ENCODE measurements at places on chromosomes 7 and 10.

DNA sequence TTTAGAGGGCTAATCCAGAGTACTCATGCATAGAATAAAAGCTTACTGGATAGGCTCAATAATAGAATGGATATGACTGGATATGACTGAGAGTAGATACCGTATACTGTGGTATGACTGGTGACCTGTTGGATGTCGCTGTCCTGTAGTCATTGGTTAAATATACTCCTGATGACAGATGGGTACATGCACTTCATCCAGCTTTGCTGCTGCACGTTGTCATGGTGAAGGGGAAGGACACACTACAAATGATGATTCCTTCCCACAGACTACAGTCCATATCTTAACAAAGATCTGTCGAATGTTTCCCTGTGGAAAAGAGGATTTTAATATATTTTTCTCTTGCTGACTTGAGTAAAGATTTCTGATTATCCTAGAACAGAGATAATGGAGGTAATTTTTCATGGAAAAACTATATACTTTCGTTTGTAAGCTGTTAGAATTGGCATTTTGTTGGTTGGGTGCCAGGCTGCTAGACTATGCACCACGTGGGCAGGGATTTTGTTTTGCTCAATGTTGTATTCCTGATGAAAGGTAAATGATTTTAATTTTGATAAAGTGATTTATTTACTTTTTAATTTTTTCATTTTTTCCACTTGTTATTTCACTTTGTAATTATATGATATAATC lies 97.3 kb downstream of the PPP1R9A start:
- H3K27me3 ChIP-seq = no peaks in the 10 kb centered on the region
- no peak overlapping the region for H3K27ac ChIP-seq
- H3K4me3 ChIP-seq = no peak overlapping the region
- no peaks in the 10 kb centered on the region for H3K36me3 ChIP-seq

GRCh38 chr10:4136121-4136520 lies 351.1 kb upstream of the KLF6 start:
- H3K27me3 ChIP-seq = no peaks in the 10 kb centered on the region
- no peak overlapping the region for H3K4me3 ChIP-seq
- no peak for DNase-seq
- no peaks in the 10 kb centered on the region for H3K36me3 ChIP-seq

- no peaks in the 10 kb centered on the region for H3K36me3 ChIP-seq
- DNase-seq = no peak
- H3K27me3 ChIP-seq = peaks cover 85% of the 10 kb centered on the region
- H3K4me3 ChIP-seq = peak overlapping the region; percentile 47
- H3K4me1 ChIP-seq = peaks cover 49% of the 10 kb centered on the region
These were observed 805 bp upstream of the HMX3 start for GRCh38 chr10:123134915-123135414.

DNA sequence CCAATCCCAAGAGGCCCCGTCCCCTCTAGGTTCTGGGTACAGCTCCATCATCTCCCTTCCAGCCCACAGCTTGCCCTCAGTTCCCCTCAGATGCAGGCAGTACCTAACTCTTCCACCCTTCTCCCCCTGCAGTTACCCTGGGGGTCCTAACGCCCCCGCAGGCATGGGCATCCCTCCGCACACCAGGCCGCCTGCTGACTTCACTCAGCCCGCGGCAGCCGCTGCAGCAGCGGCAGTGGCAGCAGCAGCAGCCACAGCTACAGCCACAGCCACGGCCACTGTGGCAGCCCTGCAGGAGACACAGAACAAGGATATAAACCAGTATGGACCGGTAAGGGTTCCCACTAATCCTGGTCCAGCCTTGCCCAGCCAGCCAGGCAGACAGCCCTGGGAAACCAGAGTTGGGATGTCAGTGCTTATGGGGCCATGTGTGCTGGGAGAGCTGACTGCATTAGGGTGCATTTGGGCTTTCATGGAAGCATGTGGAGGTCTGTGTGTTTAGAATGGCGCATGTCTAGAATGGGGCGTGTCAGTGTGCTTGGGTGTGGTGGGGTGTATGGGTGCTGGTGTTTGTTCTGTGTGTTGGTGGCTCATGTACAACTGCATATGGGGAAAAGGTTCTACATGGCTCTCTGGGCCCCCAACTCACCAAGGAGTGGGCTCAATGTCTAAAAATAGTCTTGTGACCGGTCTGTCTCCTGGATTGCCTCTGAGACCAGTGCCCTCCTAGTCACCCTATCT lies 55.1 kb upstream of the PPIF start:
- no peak for DNase-seq
- H3K27ac ChIP-seq = no peak overlapping the region
- H3K36me3 ChIP-seq = peaks cover 14% of the 10 kb centered on the region
- H3K4me1 ChIP-seq = peaks cover 12% of the 10 kb centered on the region

GRCh38 chr10:35979116-35979515 lies 337.0 kb upstream of the FZD8 start:
- H3K27me3 ChIP-seq = no peaks in the 10 kb centered on the region
- H3K27ac ChIP-seq = no peak overlapping the region
- no peaks in the 10 kb centered on the region for H3K4me1 ChIP-seq
- DNase-seq = no peak
- no peaks in the 10 kb centered on the region for H3K36me3 ChIP-seq

DNA sequence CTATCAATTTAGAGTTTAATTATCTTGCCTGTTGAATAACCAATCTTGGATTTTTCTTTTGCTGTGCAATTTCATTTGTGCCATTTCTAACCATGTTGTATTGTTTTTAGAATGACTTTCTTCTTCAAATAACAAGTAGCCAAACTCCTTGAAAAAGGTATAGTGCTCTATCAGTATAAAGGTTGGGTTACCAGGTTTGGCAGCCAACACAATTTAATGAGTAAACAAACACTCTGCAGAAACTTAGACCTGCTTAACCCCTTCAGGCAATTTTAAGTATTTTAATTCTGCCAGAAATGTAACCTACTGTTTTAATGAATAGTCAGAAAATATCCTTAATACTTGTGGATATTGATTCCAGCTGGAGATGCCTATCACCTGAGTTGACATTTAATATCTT lies 299.8 kb downstream of the ARL4A start:
- no peaks in the 10 kb centered on the region for H3K36me3 ChIP-seq
- no peaks in the 10 kb centered on the region for H3K27me3 ChIP-seq
- H3K4me1 ChIP-seq = no peaks in the 10 kb centered on the region
- no peak for DNase-seq
- no peak overlapping the region for H3K4me3 ChIP-seq
